Neural crest cell (in vitro differentiated cells): ENCODE measurements at places on chromosomes 5 and 9. TPM values are rescaled to one million over a fixed set of nuclear protein-coding genes. Genes with fewer than 3 reads are reported as not detected.

SOHLH1 gene
- total RNA-seq: not detected in 2 replicates

HSD17B3 gene
- not detected in 2 replicates for total RNA-seq

BTNL8 gene
- not detected in 2 replicates for total RNA-seq

DNA sequence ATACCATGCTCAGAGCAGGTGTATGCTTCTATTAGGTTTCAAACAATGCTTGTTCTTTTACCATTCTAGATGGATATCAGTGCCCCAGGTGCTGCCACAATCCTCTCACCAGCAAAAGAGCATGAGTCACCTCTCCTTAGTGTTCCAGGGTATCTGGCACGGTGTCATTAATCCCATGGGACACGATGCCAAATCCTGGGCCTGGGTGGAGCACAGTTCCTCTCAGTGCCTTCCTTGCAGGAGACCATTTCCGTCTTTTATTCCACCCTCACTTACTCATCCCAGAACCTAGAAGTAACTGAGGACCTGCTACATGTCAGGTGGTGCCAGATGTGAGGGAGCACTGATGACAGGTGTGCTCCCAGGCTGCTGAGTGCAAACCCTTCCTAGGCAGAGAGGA, 1.3 kb upstream of the OR13J1 start:
- DNase-seq: no peak

- DNase-seq: no peak
These were observed 15.4 kb downstream of the CCDC69 start for GRCh38 chr5:151208481-151208914.

C1QTNF3 gene
- total RNA-seq: 7.7 and 8.7 TPM in 2 replicates

DNA sequence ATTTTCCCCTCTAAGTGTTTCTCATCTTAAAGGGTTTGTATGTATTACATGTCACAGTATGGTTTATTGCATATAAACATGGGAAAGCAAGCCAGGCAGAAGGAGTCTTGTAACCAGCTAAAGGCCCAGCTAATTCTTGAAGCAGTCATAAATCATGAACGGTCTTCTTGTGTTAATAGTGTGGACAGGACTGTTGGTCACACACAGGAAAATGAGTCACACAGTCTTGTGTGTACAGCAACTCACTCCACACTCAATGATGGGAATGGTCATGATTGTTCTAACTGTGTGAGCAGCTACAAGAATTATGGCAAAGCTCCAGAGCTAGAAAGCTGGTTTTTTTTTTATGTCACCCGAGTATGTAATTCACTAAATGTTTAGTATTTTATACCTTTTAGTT, 123.9 kb downstream of the GHR start:
- no peak for DNase-seq

CCDC192 gene
- 0.71 and 1.3 TPM in 2 replicates for total RNA-seq

ADGRD2 gene
- 0.44 TPM in 1 of 2 replicates, not detected in the other for total RNA-seq

GRCh38 chr5:145161391-145161790, 673.8 kb downstream of the PRELID2 start:
- no peak for DNase-seq
